CD4-positive, alpha-beta T cell treated with Interleukin-6 for 4 hours (primary cell): ENCODE measurements at places on chromosomes 1 and 21.

DNA sequence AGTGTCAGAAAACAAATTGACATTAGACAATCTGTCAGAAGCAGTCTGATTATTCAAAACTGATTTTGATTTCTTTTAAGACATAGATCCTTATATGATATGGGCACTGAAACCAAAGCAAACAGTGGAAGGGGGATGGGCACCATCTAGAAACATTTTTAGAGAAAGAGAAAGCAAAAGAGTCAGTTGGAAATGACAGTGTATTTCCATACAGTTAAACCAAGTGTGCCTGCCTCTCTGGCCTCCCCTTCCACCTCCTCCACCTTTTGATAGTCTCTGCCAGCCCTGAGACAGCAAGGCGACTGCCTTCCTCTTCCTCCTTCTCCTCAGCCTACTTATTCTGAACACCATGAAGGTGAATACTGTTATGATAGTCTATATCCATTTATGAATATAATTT lies 949.7 kb downstream of the AMY1C start:
- DNase-seq, result no peak

DNA sequence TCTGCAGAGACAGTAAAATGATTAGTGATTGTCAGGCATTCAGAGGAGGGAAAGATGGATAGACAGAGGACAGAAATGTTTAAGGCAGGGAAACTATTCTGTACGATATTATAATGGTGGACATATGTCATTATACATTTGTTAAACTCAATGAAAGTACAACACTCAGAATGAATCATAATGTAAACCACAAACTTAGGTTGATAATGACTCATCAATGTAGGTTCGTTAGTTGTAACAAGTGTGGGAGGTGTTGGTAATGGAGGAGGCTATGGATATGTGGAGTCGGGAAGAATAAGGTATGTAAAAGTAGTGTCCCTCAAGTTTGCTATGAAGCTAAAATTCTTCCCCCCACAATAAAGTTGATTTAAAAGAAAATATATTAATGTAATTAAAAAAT lies 455.0 kb downstream of the BRINP3 start:
- DNase-seq, result no peak

GRCh38 chr1:162023547-162024501 lies at the start of gene OLFML2B:
Gene OLFML2B (minus strand): TSS chr1:162023869. CDS start chr1:162023430, 439 bp downstream.
- DNase-seq, result peak; percentile 65

DNA sequence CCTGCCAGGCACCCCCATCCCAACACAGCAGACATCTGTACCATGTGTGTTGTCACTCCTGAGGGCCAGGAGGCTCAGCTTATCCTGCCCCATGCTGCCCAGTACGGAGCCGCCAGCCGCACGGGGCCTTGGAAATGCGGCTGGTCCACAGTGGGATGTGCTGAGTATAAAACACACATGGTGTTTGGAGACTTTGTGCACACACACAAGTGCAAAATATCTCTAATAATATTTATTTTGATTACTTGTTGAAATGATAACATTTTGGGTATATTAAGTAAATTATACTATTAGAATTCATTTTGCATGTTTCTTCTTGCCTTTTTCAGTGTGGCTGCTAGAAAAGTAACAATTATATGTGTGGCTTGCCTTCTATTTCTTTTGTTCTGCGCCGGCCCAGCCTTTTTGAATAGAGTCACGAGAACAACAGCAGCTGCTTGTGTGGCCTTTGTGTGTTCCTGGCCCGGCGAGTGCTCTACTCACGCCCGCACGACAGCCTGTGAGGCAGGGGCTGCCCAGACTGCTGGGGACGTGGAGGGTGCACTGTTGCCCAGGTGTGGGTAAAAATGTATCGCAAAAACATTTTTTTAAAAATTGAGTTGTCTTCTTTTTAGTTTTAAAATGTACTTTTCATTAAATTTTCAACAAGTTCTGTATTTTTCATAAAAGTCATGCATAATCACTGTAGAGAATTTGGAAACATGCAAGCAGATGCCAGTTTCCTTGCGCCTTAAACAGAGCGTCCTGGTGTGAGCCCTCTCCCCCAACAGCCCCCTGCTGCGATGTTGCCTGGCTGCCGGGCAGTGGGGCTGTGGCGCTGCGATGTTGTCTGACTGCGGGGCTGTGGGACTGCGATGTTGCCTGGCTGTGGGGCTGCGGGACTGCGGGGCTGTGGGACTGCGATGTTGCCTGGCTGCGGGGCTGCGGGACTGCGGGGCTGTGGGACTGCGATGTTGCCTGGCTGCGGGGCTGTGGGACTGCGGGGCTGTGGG lies 35.5 kb downstream of the COQ8A start:
- no peak for DNase-seq

DNA sequence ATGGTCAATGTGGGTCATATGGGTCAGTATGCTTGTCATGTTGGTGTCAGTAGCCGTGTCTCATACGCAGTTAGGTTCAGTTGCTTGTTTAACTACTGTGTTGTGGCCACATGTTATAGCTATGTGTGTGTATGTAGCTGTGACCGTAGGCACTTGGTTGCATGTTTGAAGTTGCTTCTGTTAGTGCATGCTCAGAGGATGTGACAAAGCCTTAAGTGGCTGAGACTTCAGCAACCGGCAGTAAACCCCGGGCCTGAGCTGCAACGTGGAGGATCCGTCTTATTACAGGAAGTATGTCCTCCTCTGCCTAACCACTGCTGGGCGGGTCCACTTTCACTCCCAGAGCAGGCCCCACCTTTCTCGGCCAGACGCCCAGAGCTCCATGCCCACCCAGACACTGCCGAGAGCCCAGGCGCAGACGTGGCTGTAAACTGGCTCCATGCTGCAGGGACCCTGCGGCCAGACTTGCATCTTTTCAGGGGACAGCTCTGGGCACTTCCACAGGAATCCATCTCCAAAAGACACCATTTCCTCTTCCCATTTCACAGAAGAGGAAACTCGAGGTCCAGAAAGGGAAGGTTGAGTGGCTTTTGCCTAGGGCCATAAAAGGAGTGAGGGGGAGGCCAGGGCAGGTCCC lies 2.2 kb downstream of the TCEA3 start:
- peak; percentile 74 for DNase-seq

GRCh38 chr21:36753556-36753955 lies 54.6 kb downstream of the SIM2 start:
- no peak for DNase-seq

GRCh38 chr1:9863371-9863770 lies 39.6 kb upstream of the CLSTN1 start:
- no peak for DNase-seq

GRCh38 chr1:3135744-3136455 lies 66.9 kb downstream of the PRDM16 start:
- DNase-seq, result no peak

DNA sequence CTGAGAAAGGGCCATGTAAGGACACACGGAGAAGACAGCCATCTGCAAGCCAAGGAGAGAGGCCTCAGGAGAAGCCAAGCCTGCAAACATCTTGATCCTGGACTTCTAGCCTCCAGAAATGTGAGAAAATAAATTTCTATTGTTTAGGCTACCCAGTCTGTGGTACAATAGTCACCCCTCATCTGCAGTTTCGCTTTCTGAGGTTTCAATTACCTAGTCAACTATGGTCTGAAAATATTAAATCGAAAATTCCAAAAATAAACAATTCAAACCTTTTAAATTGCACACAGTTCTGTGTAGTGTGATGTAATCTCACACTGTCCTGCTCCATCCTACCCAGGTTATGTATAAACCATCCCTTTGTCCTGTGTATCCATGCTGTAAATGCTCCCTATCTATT lies 52.6 kb downstream of the ZNF644 start:
- no peak for DNase-seq

GRCh38 chr1:155834296-155834926 lies 22.6 kb downstream of the GON4L start:
- no peak for DNase-seq

GRCh38 chr21:33948096-33948950 lies 32.7 kb upstream of the ATP5PO start:
- DNase-seq, result peak; percentile 89

DNA sequence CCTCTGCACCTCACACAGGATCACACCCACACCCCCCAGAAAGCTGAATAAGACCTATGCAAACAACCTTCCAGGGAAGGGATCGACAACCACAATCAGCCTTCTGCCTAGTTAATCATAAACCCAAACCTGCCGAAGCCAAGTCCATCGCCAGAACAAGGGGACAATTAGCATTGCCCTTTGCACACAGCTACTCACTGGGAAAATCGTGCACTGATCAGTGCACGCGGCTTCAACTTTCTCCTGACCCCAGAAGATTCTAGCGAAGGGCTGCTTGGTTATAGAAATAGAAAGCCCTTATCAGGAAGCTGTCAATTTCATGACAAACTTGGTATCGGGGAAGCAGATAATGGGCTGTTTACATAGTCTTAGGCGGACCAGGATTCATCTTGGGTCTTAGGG lies 29.5 kb downstream of the RUNX1 start:
- no peak for DNase-seq

DNA sequence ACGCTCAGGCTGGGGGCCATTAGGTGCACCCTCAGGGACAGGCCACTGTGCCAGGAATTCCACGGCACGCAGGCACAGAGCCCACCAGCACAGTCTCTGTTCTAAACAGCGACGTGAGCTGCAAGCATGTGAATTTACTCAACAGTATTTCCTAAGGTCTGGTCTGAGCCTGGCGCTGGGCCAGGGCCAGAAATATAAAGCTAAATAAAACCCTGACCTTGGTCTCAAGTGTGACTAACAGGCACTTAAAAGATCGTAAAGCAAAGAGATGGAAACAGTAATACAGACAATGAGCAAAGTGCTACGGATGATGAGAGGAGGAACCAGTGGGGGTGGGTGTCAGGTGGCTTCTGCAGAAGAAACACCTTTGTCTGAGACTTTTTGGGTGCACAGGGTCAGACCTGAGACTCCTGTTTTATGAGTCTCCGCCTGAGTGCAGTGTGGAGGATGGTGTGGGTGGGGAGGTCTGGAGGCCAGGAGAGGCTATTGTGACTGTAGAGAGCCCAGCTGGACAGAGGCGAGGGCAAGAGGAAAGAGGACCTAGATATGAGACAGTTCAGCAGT lies 53.4 kb upstream of the EDN2 start:
- DNase-seq, result no peak

GRCh38 chr1:160307118-160307791 lies 22.3 kb upstream of the PEX19 start:
- no peak for DNase-seq

GRCh38 chr1:43711049-43711448 lies 3.7 kb downstream of the ST3GAL3 start:
- no peak for DNase-seq

- DNase-seq, result no peak
These were observed 20.9 kb downstream of the CAPN2 start for GRCh38 chr1:223732993-223733798.

DNA sequence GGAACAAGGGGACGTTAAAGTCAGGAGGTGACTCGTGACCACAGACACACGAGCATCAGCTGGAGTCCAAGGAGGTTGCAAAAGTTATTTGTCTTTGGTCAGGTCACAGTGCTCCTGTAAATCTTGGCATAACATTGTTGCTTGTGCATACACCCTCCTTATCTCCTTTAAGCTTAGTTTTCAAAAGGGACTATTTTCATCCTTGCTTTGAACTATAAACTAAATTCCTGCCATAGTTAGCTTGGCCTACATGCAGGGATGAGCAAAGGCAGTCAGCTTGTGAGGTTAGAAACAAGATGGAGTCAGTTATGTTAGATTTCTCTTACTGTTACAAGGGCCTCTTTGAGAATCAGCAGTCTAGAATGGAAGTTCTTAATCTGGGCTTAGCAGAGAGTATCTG lies 28.0 kb upstream of the FASLG start:
- no peak for DNase-seq

- no peak for DNase-seq
These were observed 4.5 kb upstream of the FAM89A start for GRCh38 chr1:231044588-231044987.

DNA sequence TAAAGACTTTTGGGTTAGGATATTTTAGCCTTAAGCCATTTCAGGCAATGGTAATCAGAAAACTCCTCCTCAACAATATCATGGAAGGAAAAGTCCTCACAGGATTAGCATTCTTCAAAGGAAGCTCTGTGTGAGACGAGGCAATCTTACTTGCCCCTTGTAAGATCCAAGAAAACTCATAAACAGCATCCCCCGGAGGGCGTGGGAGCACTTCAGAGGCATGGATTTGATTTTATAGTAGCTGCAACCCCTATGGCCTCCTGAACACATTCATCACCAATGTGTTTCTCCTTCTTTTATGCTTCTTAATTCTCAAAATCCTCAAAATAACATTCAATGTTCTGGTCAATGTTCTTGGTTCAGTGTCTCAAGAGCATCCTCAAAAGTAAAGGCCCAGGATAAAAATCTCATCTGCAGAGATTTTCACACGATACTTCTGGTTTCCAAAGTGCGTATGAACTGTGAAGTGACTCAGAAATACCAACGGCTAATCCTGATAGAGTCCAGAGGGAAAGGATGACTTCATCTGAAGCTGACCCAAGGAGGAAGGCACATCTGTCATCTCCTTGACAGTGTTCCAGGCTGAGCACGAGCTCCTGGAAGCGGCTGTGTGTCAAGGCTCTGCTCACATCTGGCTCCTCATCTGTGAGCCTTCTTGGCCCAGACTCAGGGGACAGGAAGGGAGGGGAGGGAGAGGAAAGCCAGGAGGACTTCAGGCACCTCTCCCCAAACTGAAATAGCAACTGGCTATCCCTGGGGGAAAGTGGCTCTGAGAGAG lies 49.3 kb upstream of the PSEN2 start:
- DNase-seq, result no peak

DNA sequence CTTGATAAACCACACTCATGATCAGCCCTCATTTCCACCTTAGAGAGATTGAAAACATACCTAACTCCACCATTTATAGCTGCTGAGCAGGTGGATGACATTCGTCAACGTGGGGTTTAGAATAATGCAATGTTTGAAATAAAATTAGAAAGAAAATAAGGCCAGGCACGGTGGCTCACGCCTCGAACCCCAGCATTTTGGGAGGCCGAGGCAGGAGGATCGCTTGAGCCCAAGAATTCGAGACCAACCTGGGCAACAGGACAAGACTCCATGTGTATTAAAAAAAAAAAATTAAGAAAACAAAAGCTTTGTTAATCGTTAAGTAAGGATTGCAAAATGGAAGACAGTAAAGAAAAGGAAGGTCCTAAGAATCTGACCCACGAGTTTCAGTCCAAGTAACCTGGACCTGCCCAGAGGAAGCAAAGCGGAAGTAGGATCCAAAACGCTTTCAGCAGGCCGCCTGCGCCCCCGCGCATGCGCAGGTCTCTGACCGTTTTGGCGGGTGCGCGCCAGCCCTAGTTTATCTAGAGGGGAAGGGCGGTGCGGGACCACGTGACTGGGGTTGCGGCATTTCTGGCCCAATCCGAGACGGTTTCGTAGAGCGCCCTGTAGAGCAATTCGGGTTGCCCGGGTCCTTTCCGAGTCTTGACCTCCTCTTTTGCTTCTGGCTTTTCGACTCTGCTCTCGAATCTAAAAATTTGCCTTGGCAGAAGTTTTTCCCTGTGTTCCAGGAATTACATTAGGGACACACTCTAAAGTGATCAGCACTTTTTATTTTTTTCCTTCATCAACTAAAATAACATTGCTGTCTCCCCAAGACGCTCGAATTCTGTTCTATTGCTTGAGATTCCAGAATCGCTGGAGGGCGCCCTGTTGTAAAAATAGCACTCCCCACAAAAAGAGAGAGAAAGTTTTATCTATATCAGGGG lies 22.5 kb downstream of the ANP32E start:
- DNase-seq, result peak; percentile 95
